Activated naive CD4-positive, alpha-beta T cell treated with anti-CD3 and anti-CD28 coated beads, Interleukin-2, amount 10 ng/mL, durations not matched to agents 7 days and 5 days (primary cell): ENCODE measurements at places on chromosomes 1 and 21.

DNA sequence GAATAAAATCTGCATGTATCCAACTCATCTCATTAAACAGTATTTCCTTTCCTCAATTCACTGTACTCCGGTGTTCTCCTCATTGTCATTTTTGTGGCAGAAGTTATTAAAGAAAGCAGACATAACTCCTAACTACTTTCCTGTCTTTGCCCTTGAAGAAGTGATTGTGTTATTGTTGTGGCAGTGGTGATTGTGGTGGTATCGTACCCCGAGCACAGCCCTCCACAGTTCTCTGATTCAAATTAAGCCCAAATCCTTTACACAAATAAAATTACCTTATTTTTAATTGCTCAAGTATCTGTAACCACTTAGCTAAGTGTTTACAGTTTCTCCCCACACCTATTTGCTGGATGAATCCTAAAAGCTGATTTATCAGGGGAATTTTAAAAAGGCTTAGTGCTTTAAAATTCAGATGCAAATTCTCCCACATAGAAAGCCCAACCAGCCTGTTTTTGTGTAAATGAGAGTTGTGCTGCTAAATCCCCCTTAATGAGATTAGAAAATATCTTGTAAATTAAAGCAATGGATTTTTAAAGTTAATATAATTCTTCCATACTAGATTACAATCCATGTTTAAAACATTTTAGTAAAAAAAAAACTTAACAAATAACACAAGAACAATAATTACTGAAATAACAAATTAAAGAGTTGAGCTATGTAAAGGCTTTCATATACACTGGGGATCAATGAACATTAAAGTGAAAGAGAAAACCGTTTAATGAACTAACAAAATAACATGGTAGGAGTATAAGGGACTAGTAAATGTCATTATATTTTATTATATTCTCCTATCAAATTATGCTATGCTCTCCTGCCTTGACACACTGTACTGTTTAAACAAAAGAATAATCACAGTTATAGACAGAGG, 259.0 kb downstream of the NEGR1 start:
- DNase-seq: no peak

DNA sequence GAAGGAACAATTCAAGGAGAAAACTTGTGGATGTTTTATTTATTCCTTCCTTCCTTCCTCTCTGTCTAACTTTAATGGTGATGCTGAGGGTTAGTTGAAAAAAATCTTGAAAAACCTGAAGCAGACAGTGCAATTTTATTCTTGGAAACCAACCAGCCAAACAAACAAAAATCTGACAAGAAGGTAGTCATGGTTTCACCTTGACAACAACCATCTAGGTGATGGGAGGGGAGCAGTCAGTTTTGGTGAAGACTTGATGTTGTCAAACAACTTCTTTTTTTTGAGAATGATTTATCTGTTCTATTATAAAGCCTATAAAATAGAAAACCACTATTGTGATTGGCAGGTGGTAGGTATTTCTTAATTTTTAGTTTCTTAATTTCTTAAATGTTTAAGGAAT, 92.4 kb upstream of the GPR88 start:
- DNase-seq: peak; percentile 54

DNA sequence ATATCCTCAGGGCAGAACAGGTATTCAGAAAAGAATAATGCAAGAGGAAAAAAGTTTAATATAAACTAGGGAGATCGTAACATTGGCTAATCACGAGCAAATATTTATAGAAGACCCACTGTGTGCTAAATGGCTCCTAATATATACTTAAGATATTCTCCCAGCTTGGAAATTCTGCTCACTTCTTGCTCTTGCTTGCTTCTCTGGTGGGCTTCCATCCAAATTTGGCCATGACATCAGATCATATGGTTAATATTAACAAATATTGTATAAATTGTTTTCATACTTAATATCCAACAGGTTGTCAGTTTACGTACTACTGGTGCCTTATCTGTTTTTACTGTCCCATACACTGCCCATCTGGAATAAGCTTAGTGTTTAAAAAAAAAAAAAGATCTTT, 1.1 kb downstream of the COX20 start:
- no peak for DNase-seq

GRCh38 chr1:25430967-25431881, 527 bp downstream of the MACO1 start:
- DNase-seq: no peak

DNA sequence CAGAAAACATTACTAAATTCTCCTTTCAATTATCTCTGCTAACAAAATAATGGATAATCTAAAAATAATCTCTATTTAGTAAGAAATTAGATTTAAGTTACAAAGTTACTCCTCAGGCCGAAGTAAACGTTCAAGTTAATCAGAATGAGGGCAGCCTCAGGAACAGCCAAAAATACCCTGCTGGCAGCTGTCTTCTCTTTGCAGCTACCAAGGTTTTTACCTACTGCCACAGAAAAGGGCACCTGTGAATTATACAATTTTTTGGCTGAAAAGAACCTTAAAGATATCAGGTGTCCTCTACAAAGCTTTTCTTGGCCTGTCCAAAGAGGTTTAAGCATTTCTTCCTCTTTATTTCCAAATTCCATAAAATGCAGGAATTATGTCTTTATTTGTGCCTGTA, 84.4 kb downstream of the AKT3 start:
- no peak for DNase-seq

- DNase-seq: no peak
Observed at GRCh38 chr1:90335558-90335957, 340.6 kb downstream of the ZNF326 start.

- no peak for DNase-seq
Observed at GRCh38 chr1:20078171-20078651, 8.2 kb downstream of the PLA2G5 start.

DNA sequence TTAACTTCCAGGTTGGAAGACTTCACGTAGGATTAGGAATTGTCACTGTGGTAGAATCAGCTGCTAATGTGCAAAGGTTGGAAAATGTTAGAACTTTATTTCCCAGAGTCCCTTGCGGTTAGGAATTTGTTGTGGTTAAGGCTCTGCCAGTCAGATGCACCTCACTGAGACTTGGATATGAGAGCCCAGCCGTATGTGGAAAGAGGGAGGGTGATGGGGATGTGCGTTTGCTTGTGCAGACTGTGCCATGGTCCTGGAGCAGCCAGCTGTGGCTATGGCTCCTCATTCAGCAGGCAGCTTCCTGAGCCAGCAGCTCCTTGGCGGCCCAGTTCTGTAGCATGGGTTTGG, 12.5 kb downstream of the S100A10 start:
- DNase-seq: no peak

GRCh38 chr1:114828251-114828650, 26.4 kb upstream of the SYCP1 start:
- DNase-seq: no peak

- no peak for DNase-seq
Observed at GRCh38 chr1:246383791-246384190, 123.3 kb downstream of the SMYD3 start.

GRCh38 chr1:66231681-66232463, 302.1 kb upstream of the SGIP1 start:
- DNase-seq: no peak

GRCh38 chr21:21158376-21158918, 160.2 kb downstream of the NCAM2 start:
- no peak for DNase-seq

DNA sequence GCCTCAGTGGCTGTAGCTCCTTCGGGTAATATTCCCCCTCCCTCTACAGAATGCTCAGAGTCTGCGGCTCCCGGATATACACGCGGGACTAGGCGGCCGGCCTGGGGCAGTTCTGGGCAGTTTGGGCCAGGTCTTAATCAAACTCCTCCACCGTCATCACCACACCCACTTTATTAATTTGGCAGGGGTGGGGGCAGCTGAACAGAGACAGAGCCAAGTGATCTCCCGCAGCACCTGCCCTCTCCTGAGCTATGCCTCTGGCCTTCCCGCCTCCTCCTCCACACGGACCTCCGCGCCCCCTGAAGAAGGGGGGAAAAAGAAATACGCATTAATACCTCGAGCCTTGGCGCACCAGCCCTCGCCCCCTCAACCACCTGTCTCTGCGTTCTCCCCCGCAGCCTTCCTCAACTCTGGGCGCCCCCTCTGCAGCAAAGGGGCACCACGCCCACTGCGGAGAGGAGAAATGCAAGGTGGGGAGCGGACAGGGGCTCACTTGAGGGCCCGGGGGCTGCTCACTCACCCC, 42.6 kb downstream of the CD34 start:
- peak; percentile 55 for DNase-seq

DNA sequence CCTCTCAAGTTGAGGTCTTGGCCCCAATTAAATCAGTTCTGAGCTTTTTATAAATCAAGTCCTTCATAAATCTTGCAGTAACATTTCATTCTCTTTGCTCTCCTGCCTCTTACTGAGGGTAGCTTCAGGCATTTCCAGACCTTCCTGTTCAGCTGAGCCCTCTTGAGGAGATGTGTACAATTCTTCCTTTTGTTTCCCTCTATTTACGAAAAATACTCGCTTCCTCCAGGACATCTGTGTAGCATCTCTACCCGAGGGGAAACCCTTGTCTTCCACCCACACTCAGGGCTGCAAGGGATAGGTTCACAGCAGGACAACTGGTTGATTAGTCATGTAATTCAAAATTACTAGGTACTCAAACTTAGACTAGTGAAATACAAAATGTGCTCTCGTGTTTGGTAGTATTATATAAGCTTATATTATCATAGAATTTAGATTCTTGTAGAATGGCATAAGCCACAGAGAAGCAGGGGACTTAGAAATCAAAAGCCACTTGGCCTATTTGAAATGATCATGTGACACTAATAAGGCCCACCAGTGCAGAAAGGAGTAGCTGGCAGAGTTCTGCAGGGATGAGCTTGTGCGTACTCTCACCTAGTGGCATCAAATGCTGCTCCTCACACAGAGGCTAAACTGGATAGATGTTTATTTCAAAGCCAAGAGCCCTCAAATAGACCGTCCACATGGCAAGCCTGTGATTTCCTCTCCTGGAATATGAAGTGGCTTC, 126.7 kb downstream of the GDAP2 start:
- DNase-seq: no peak

DNA sequence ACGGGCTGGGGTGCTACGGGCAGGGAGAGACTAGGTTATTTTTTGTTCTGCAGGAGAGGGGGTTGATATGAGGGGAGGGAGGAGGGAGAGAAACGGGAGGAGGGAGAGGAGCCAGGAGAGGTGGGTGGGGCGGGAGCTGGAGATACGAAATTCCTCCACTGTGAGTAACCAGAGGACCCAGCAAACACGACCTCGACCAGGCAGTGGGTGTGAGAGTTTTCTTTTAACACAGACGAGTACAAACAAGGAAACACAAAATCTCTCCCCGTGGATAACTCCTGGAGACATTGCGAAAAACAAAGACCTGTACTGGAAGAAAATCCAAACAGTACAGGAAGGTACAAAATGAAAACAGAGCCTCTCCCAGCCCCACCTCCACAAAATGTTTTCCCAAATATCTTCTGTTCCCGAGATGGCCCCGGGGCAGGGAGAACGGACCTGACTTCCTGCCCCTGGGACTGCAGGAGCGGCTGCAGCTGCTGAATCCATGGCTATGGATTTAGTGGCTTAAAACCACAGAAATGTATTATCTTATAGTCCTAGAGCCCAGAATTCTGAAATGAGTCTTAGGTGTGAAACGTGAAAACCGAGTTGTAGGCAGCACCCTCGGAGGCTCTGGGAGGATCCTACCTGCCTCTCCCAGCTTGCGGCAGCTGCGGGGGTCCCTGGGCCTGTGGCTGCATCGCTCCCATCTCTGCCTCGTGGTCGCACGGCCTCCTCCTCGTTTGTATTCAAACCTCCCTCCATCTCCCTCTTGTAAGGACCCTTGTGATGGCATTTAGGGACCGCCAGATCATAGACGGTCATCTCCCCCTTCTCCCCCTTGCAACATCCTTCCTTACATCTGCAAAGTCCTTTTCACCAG, 82.2 kb downstream of the RIPK4 start:
- DNase-seq: no peak

- DNase-seq: no peak
Observed at GRCh38 chr1:17232759-17233661, 15.9 kb upstream of the PADI3 start.

GRCh38 chr1:221137666-221138065, 258.4 kb downstream of the HLX start:
- DNase-seq: no peak

DNA sequence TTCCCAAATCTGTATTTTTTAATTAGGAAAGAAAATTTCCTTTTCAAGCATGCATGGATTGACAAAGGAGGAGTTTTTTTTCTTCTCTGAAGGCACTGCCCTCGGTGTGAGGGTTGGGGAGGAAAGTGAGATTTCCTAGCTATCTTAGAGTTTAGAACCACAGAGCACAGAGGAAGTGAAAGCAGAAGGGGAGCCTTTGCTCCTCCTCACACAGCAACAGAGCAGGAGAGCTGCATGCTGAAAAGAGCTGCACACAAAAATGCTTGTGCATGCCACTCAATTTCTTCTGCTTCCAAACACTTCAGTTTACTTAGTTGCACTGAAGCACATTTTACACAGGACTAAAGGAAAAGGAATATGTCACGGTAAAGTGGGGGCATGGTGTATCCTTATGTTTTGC, 308.1 kb downstream of the GPATCH2 start:
- no peak for DNase-seq

DNA sequence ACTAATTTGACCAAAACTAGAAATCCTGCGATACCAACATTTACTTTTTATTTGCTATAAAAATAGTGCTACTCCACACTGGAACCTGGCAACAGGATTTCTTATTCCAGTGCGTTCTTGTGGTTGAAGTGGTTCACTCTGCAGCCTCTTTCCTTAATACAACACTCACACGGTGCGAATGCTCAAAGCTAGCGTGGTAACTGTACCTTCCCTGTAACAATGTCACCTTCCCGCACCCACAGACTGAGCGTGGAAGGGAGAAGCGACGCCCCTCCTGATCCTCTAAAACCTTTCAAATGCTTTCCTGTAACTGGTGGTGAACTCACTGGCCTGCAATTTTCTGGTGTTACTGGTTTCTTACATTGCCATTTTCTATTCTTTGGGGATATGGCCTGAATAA, 132.2 kb downstream of the LRRC53 start:
- no peak for DNase-seq

DNA sequence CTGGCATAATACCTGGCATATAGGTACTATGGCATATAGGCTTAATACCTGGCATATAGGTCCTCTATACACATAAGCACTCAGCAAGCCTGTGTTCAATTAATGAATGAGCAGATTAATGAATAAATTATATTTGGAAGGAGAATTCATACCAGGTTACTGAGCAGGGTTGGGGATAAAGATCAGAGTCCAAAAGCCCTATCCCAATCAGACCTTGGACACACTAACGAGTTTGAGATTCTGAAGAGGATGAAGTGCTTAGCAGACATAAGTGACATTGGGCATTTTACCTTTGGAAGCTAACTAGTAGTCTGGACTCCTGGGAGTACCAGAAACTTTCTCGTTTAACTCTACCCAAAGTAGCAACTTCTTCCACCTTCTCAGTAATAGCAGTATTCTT, 63.3 kb upstream of the ARHGAP29 start:
- DNase-seq: no peak
